ENCODE measurements at places on chromosomes 5 and 9.

DNA sequence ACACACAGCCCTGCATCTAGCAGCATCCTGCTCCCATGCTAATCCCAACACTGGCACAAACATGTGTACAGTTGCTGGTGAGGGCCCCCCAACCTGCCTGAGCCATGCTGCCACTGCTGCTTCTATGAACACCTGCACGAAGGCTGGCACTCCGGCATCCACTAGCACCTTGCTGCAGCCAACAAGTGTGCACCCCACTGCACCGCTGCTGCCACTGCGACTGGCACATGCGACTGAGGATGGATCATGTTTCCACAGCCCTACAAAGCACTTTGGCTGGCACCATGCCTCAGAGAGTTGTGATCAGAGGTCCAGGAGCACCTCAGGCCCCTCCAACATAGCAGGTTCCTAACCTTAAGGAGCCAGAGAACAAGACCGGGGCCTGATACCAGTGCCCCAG, 7.8 kb upstream of the PDCD1LG2 start:
- DNase-seq, result no peak

DNA sequence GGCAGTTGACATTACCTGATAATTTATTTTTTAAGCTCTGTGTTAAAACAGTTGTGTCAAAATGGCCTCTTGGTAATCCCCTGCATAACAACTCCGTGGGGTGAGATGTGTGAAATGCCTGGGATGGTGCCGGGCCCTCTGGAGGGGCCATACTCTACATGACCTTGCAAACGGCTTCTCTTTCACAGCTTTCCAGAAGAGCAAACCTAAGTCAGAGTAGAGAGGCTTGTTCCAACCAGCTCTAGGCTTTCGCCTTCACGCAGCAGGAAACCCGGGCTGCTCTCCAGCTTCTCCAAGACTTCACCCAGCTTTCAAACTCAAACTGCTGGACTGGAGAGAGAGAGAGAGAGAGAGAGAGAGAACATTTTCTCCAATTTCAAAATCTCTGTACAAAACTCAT, 120.1 kb downstream of the SNX18 start:
- DNase-seq, result no peak

- no peak for DNase-seq
Measured at GRCh38 chr9:14906644-14907359, 3.4 kb downstream of the FREM1 start.

DNA sequence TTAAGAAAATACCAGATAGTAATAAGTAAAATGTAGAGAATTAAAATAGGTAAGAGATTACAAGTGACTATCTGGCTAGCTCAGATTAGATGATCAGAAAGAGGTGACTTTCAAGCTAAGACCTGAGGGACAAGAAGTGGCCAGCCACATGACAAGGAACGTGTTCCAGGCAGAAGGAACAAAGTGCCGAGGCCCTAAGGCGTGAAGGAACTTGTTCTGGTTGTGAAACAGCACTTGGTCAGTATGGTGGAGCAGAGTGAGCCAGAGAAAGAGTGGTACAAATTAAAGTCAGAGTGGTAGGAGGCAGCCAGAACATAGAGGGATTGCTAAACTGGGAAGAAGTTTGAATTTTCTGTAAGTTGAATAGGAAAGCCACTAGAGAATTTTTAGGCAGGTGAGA, 73.6 kb downstream of the ADRB2 start:
- DNase-seq, result no peak

GRCh38 chr5:130616161-130616560, 548.9 kb downstream of the HINT1 start:
- DNase-seq, result no peak

DNA sequence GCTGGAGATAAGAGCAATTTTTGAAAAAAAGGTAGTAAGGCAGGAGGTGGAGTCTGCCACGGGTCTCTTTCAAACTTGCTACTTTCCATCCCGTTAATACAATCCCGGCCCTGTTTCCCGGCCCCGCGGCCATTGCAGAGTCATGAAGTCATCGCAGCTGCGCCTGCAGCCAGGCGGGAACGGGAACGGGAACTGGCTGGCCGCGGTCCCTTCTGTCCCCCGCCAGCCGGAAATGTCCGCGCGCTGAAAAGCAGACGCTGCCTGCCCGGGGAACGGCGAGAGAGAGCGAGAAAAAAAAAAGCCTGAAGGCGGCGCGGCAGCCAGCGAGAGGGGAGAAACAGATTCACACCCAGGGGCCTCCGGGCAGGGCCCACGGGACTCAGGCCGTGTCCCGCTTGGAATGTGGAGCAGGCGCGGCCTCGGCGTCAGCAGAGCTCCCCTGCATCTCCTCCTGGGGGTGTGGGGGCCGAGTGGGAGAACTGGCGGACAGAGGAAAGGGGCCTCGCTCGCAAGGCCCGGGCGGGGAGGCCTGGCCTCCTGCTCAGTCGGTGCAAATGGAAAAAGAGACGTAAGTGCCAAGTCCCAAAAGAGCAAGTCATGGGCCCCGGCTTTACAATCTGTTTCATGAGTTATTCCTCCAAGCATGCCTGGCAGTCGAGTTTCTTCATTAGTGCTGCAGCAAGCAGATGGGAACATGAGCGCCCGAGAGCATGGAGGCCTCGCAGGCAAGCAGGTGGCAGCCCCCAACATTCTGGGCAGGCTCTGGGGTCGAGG, 201.2 kb upstream of the GAS1 start:
- DNase-seq, result no peak

DNA sequence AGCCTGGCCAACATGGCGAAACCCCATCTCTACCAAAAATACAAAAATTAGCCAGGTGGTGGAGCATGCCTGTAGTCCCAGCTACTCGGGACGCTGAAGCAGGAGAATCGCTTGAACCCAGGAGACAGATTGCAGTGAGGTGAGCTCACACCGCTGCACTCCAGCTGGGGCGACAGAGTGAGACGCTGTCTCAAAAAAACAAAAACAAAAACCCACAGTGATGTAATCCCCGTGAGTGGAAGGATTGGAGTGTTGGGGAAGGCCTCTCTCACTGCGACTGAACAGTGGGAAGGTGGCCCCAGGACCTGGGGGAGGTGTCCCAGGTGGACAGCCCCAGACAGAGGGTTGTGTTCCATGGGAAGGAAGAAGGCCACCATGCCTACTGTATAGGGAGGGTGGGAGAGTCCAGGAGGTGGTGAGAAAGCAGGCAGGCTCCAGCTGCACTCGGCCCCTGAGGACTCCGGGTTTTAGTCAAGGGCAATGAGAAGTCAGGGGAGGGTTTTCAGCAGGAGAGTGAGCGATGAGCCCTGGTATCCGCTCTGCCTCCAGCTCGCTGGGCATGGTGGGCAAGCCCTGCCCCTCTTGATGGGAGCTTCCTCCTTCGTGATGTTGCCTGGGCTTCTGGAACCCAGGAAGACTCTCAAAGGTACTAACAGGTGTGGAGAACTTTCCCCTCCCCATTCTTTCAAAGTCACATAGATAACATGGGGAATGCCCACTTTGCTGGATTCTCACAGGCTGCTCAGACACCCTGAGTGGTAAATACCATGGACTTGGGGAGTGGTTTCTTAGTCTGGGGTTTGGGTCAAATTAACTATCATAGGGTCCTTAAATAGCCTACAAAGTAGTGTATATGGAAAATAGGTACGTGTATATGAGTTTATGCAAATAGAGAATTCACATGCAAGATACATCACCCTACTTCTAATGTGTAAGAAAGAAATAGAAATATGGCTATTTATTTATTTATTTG, 74.7 kb downstream of the PPARGC1B start:
- no peak for DNase-seq

GRCh38 chr9:106956971-106957370, 94.0 kb downstream of the ZNF462 start:
- DNase-seq, result no peak

GRCh38 chr9:71853084-71853483, 57.9 kb downstream of the ABHD17B start:
- DNase-seq, result no peak

- no peak for DNase-seq
Measured at GRCh38 chr9:103978396-103978795, 115.7 kb upstream of the SMC2 start.

DNA sequence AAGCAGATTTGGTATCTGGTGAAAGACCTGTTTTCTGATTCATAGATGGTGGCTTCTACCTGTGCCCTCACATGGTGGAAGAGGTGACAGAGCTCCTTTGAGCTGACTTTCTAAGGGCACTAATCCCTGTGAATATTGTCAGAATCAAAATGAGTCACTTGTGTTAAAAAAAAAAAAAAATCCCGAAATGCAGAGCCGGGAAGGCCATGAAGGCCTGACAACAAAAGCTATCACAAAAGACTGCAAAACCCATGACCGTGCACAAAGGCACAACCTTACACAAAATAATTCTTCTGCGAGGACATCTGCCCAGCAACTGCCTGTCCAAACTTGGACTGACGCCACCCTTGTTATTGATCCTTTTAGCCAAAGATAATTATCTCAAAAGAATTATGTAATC, 19.6 kb upstream of the UBTD2 start:
- no peak for DNase-seq

- peak; percentile 41 for DNase-seq
Measured at GRCh38 chr5:124655921-124656511, 90.4 kb downstream of the ZNF608 start.

GRCh38 chr5:106019261-106019660, 1651.5 kb downstream of the EFNA5 start:
- peak; percentile 52 for DNase-seq

- no peak for DNase-seq
Measured at GRCh38 chr5:172607213-172607793, 33.8 kb upstream of the NEURL1B start.

DNA sequence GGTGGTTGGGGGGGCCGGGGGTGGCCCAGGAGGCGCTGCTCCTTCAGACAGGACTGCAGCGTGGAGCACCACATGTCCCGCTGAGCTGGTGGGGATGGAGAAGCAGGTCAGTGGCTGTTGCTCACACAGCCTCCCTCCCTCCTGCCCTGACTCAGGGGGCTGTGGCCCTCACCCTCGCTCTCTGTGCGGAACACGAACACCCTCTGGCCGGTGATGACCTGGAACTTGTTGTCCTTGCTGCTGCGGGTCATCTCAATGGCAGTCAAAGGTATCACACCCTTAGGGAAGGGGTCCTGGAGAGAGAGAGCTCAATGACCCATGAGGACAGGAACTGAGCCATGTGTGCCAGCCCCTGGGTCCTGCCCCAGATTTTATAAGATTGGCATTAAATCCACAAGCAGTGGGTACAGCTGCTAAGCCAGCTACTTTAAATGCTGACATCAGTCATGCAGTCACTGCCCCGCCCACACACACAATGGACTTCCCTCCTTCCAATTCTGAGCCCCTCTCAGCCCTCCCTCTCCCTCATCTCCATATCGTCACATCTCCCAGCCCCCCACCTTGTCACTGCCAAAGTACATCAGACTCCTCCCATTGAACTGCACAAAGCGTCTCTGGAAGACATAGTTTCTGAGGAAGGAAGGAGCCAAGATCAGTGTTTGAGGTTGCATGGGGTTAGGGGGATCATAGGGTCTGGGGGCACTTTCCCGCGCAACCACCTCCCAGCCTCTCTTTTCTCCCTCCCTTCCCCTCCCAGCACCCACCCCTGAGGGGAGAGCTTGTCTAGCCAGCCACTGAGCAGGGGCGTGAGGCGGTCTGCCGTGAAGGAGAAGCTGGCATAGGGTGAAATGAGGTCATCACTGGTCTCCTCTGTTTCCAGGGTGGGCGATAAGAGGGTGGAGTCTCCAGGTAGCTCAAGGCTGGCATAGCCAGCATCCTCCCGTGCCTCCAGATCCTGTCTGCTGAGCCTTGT, 8.9 kb downstream of the ARAP3 start:
- DNase-seq, result no peak

- no peak for DNase-seq
Measured at GRCh38 chr5:62457071-62457470, 44.5 kb downstream of the IPO11 start.

DNA sequence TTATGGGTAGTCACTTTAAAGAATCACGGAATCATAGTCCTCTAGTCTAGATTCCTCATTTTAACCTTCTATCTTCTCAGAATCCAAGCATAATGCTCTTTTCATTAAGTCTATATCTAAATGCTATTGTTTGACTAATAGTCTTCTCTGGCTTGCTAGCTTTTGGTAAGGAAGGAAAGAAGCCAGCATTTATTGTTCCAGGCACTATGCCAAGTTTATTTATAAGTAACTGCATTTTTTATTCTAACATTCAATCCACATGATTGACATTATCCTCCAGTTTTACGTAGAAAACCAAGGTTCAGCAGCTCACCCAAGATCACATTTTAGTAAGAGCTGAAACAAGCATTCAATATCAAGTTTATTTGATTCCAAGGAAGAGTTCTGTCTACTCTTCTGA, 254.2 kb downstream of the SAXO1 start:
- DNase-seq, result no peak

DNA sequence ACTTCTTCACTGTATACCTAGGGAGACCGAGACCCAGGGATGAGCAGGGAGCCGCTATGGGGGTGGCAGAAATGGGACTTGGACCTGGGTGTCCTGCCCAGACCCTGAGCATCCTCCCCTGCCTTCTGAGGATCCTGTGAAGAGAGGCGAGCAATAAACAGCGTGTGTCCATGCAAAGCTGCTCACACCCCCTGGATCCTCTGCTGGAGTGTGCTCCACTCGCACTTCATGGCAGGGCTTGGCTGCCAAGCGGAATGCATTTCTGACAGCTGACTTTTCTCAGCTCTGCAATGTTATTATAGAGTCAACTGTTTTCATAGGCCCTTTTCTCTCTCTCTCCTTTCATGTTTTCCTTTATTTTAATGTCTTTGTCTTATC, 31.0 kb upstream of the ALDH1B1 start:
- no peak for DNase-seq

- no peak for DNase-seq
Measured at GRCh38 chr5:146588331-146589027, 72.5 kb upstream of the GPR151 start.

DNA sequence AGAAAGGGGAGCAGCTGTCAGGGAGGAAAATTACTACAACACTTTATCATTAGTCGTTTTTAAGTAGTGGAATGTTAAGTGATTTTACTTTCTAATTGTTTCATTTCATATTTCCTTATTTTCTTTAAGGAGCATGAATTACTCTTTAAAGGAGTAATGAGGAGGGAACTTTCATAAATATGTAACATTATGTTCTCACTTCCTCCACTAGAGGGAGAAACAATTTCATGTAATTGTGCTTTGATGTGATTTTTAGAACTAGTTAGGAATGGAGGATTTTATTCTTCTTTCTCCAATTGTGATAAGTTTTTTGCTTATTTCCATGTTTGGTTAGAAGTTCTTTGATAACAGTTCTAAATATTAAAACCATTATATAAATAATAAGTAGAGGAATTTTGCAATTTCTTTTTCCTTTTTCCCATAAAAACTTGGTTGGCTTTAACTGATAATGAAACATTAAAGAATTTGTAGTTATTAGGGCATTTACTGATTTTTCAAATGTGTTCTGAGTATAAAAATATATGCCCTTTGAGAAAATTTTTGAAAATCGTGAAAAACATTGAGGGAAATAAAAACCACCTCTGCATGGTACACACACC, 25.6 kb downstream of the CEP78 start:
- no peak for DNase-seq

GRCh38 chr9:122402403-122402871, 31.6 kb downstream of the PTGS1 start:
- peak; percentile 63 for DNase-seq

DNA sequence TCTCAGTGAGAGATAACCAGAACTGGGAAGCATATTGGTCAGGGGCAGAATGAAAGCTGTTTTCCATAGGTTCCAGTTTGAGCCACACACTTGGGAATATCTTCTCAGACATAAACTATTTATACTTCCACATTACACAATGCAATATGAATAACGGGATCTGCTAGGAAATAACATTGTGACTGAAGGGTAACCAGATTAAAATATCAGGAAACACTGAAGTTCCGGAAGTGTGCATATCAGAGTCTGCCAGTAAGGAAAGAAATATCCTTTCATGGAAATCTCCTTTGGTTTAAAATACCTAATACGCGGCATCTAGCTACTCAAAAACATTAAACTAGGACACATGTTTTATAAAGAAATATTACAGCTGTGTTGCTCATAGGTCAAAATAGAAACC, 56.3 kb downstream of the ST8SIA4 start:
- DNase-seq, result no peak

Measured in brain pericyte (primary cell).